D721Med (cell line): ENCODE measurements at places on chromosomes 6 and 20.

GRCh38 chr6:31631209-31631608 is 10.7 kb downstream of the PRRC2A start:
- DNase-seq: no peak

- DNase-seq: no peak
Measured at GRCh38 chr20:63047267-63047666, 40.5 kb upstream of the BHLHE23 start.

DNA sequence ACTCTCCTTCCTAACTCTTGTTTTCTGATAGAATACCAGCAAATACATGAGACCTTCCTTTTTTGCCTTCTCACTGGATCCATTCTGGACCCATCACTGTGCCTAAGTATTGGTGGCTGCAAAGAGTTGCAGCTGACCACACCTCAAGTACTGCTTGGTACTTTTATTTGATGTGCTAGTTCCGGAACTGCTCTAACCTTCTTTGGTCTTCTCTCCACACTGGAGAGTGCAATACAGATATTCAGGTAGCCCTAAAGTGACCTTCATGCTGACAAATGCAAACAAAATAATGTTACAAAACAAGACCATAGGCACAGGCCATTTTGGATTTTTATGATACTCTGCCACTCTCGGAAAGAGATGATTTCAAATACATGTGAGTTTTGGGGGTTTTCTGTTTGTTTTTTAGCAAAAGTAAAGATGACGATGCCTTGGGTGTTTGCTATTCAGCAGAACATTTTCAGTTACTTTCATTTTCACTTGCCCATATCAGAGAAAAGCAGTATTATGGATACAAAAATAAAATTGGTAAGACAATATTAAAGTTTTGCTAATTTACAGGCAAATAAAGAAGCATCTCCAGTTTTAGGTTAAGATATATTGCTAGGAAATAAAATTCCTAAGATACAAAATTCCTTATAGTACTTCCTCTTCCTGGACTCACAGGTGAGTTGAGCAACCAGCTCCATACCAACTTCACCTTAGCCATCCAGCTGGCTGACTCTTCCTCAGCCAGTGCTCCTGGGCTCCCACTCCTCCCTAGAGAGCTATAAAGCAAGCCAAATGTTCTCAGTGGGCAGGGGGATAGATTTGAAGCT is 42.0 kb downstream of the PTPRK start:
- DNase-seq: no peak

- no peak for DNase-seq
Measured at GRCh38 chr6:71766146-71766760, 120.1 kb upstream of the RIMS1 start.

DNA sequence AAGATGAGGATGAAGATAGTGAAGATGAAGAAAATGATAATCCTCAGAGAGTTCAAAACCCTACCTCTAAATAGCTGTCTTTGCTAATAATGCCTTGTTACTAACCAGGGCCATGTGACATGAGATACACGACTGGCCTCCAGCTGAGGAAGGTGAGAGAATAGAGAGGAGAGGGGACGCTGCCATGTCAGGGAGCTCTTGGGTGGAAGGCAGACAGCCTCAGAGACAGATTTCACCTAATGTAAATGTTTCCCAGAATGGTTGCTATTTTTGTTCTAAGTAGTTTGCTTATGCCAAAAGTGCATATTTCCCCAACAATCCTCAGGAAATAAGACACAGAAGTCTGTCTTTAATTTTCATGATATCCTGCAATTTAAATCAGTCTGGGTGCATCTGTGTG is 138.4 kb downstream of the ELOVL4 start:
- DNase-seq: no peak

DNA sequence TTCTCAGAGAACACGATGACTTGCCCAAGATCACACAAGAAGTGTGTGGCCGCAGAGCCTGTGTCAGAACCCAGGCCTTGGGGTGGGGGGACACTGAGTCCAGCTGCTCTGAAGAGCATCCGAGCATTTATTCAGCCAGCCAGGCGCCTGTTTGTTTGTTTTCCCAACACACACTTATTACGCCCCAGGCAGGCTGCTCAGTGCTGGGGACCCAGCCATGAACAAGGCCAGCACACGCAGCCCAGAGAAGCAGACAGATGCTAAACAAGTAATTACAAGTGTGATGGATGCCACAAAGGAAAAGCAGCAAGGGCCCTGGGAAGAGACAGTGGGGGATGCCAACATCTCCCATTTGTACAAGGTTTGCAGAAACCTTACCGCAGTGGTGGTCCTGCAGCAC is 19.4 kb upstream of the SIRPA start:
- no peak for DNase-seq

GRCh38 chr20:3794701-3795420 is 1.2 kb upstream of the CDC25B start:
- no peak for DNase-seq

DNA sequence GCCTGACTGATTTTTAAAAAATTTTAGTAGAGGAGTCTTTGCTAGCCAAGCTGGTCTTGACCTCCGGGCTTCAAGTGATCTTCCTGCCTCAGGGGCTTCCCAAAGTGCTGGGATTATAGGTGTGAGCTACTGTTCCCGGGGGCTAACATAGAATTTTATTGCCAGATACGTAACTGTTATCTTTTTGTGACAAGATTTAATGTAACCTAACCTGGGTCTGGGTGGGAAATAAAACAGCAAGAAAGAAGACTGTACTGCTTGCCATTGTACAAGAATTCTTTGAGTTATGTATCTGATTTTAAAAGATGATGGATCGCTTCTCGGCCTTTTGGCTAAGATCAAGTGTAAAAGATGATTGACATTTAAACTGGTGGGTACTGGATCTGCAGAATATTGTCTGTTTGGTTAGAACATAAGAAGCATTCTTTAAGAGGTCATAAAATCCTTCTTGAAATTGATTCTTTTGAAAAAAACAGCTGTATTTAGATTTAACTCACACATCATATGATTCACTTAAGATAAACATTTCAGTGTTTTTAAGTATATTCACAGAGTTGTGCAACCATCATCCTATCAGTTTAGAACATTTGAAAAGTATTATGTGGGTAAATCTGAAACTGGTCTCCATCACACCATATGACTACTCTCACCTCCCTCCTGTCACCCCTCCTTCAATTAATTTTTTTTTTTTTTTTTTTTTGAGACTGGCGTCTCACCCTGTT is 21.6 kb downstream of the TPX2 start:
- DNase-seq: no peak

DNA sequence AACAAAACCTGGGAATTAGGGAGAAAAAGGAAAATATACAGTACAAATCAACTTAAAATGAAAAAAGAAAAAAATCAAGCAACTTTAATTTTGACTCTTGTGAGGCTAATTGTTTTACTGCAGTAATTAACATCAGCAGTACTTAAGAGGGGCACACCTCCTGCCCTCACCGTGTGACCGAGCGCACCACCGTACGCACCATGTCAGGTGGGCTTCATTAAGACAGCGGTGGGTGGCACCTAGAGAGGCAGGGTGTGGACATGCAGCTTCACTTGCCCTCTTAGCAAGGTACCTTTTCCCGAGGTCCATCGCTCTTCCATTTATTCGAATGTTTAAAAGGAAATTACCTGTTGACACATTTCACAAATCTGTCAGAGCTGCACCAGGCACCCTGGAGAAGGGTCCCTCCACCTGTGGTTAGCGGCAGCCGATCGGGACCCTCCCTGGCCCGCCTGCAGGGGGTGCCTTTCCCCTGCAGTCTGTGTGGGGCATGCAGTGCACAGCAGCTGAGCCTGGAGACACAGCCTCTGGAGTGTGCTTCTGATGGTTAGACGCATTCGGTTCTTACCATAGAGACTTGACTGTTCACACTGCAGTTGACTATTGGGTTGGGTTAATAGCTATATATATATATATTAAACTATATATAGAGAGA is 184.1 kb downstream of the TMEM242 start:
- no peak for DNase-seq

DNA sequence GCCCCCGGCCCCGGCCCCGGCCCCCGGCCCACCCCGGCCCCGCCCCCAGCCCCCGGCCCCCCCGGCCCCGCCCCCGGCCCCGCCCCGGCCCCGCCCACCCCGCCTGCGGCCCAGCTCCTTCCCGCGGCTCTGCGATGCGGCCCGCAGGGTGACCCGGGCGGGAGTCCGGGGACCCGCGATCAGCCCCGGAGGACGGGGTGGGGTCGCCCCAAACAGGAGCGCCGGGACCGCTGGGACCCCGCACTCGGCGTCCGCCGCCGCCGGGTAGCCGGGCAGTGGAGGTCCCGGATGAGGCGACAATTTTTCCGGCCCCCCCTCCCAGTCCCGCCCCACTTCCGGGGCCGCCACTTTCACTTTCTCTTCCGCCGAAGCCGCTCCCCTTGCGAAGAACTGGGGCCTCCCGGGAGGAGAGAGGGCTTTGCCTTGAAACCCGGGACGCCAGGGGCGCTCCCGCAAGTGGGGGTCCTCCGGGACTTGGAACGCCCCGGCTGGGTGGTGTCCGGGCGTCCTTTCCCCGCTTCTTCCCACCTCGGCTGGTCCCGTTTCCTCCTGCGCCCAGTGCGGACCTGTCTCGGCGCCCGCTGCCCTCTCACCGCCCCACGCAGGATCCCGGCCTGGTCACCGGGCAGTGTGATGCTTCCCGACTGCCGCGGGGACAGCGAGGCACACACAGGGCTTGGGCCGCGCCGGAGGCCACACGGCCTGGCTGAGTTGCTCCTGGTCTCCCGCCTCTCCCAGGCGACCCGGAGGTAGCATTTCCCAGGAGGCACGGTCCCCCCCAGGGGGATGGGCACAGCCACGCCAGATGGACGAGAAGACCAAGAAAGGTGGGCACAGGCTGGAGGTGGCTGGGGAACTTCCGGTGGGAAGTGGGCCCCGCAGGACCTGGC is at the start of gene RBCK1:
Gene RBCK1, plus strand, starts transcription at position 347 of the 890 bp plus-strand sequence. Its CDS starts 459 bp downstream, at position 806.
- peak; percentile 67 for DNase-seq

GRCh38 chr20:20638878-20639277 is 73.6 kb downstream of the RALGAPA2 start:
- no peak for DNase-seq

- DNase-seq: no peak
Measured at GRCh38 chr6:127879685-127880084, 21.2 kb downstream of the THEMIS start.

GRCh38 chr6:11043961-11044711 is at the start of gene ELOVL2:
ELOVL2 (minus strand) TSS chr6:11044305; CDS start chr6:11044230, 75 bp downstream.
- DNase-seq: peak; percentile 35

DNA sequence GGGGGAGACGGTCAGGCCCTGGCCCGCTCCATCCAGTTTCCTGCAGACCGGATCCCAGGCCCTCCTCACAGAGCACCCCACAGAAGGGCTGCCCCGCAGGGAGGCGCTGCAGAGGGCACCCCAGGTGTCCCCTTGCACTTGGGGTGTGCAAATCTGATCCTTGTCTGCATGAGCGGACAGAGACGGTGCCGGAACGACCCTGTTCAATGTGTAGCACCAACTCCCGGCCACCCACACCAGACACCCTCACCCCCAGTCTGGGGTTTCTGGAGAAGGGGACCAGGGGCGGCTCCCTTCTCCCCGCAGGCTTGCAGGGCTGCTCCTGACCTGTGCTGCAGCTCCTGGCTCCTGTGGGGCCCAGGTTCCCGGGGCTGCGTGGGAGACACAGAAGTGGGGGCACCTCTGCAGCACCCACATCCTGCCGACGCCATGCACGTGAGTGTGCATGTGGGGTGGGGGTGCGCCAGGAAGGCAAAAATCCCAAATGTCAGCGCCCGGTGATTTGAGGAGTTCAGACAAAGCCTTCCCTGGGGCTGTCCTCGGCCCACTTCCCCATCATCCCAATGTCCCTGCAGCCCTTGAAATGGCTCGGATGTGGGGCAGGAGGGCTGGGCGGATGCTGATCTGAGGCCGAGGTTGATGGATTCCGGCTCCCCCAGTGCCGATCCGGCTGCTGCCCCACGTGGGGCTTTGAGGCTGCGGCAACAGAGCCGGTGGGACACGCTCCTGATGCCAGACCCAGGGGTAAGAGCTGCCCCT is 85.3 kb upstream of the BHLHE23 start:
- peak; percentile 2 for DNase-seq

DNA sequence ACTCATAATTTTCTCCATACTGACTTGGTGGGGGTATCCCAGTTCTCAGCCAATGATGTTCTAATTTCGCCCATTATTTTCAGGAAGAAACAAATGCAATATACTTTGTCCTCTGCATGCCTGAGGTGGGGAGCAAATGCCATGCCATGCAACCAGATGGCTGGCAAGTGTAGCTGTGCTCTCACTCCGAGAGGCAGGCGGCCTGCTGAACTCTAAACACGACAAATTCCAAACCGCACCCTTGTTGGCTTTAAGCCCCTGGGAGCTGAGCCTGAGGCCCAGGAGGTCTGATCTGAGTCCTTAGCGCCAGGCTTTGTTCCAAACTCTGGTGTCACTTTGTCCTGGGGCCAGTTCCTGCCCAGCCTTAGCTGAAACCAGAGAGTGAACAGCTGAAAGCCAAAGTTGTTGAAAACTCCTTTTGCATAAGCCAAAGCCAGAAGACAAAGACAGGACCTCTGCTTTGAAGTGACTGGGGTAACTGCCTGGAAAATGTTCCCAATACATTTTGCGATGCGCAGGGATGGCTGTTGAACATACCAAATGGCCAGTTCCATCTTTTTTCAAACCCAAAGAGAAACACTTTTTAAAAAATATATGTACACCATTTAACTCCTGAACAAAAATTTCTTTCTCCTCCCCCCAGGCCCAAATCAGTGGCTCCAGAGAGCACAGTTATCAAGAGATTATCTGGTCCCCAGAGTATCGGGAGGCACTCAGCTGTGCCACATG is 46.2 kb downstream of the TTI1 start:
- peak; percentile 52 for DNase-seq

GRCh38 chr6:91029211-91029610 is 442.3 kb upstream of the MAP3K7 start:
- DNase-seq: no peak

GRCh38 chr6:78908621-78909020 is 41.3 kb downstream of the IRAK1BP1 start:
- DNase-seq: no peak

- no peak for DNase-seq
Measured at GRCh38 chr20:50992336-50992732, 30.6 kb downstream of the KCNG1 start.

DNA sequence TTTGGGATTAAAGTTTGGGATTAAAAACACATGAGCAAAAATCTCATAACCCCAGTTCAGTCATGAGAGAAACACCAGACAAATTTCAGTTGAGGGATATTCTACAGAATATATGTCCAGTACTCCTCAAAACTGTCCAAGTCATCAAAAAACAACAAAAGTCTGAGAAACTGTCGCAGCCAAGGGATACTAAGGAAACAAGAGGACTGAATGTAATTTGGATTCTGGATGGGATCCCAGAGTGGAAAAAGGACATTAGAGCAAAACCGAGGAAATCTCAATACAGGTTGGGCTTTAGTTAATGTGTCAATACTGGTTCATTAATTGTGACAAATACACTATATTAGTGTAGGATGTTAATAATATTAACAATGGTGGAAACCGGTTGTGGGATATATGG is 219.3 kb downstream of the BCKDHB start:
- DNase-seq: no peak

- DNase-seq: no peak
Measured at GRCh38 chr20:45911486-45912343, at the start of gene PLTP. PLTP (minus strand) TSS chr20:45912155; CDS start chr20:45911452, 703 bp downstream.

DNA sequence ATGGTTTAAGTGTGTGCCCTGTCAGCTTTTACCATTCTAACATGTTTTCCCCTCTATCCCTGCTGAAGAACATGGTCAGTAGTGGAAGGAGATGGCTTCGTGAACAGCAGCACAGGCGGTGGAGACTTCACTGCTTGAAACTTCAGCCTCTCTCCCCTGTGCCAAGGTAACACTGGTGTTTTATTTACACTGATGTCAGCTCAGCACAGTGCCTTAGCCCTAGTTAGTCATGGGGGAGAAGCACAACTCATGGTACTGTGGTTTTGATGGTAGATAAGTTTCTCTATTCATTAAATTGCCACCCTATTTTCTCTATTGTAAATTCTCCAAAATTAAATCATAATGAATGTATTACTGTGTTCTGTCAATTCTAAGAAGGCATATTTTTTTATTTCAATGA is 56.6 kb downstream of the MTHFD1L start:
- DNase-seq: no peak
